ENCODE measurements at places on chromosomes 4 and X.

DNA sequence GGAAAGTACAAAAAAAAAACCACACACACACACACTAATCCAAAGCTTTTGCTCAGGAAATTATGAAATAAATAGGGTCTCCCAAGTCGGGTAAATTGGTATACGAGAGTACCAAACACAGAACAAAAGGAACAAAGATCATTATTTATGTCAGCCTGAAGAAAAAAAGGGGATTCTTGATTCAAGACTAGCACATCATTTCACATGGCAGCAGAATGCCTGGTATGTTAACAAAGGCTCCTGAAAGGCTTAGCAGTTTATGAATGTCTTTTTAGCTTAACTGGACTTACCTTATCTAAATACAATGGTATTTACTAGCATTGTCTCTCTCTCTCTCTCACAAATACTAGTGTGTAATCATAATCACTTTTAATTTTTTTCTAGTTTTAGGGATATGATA is 11.3 kb downstream of the RAP2C start:
- no peak for DNase-seq

- DNase-seq, result no peak
Measured at GRCh38 chrX:10755439-10756334, 135.3 kb upstream of the MID1 start.

DNA sequence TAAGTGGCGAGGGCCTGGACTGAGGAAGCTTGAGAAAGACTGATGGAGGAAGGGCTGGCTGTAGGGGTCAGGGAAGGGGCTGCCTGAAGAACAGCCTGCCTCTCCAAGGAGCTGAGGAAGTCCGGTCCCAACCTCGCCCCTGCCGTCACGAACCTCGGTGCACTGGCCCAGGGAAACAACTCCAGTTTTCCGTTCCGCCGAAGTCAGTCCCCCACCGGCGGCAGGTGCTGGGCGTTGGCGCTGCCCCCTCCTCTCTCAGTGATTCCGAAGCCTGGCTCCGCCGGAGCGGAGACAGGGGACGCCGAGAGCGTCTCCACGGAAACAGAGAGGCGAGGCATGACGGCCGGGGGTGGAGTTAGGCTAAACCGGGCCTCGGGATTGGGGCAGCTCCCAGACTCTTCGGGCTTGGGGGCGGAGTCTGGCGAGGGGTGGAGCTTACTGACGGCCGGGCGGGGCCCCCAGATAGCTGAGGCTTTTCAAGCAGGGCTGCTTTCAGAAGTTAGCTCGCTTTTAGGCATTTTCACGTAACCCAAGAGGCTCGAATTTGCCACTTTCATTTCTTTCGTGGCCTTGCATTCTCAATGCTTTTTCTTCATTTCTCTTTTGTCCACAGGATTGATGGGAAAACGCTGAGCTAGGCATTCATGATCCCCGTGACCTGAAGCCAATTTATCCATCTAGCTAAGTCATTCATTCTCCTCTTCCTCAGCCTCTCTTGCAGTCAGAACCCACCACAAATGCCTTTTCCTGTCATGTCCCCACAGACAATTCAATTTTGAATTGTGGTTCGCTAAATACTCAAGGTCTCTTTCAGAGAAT is at the start of gene TTC29:
TTC29 (minus strand) TSS at position 309 of the 819 bp plus-strand sequence. CDS start 5,969 bp downstream, outside the sequence.
- DNase-seq, result peak; percentile 93

- no peak for DNase-seq
Measured at GRCh38 chr4:177080388-177080787, 229.3 kb upstream of the NEIL3 start.

GRCh38 chr4:1096841-1097240 is 16.5 kb downstream of the RNF212 start:
- DNase-seq, result no peak

GRCh38 chrX:153864101-153864500 is 21.9 kb downstream of the L1CAM start:
- no peak for DNase-seq

GRCh38 chr4:3021627-3022026 is 52.7 kb downstream of the HTT-AS start:
- DNase-seq, result no peak

DNA sequence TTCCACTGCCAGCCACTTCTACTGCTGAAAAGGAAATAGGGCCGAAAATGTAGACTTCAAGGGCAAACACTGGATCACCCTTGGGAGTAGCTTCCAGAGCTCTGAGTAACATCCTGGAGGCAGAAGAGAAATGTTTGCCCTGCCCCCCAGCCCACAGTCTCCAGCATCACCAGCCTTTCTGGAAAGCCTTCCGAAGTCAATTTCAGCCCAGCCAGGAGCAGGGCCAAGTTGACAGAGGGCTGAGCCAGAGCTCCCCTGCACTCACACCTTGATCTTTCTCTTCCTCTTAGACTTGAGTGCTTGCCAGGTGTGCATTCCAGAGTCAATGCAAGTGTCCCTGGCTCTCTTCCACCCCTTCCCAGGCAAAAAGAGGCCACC is 35.2 kb downstream of the SLC25A5 start:
- no peak for DNase-seq

DNA sequence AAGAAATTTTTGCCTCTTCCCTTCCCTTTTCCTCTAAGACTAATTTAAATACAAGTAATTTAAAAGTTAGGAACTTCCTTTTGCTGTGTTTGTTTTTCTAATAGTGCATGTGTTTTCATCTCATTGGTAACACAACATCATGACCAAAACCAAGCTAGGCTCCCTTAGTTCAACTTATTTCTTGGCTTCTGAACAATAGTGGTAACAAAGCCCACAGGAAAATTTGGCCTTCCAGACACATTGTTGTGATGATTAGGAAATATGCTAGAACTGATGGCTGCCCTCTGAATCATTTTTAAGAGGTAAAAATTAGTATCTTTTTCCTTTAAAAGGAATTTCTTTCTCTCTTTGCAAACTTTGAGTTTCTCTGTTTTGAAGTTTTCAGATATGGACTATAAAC is 25.5 kb upstream of the TEC start:
- DNase-seq, result no peak

GRCh38 chrX:65528293-65528692 is 6.3 kb downstream of the LAS1L start:
- no peak for DNase-seq

DNA sequence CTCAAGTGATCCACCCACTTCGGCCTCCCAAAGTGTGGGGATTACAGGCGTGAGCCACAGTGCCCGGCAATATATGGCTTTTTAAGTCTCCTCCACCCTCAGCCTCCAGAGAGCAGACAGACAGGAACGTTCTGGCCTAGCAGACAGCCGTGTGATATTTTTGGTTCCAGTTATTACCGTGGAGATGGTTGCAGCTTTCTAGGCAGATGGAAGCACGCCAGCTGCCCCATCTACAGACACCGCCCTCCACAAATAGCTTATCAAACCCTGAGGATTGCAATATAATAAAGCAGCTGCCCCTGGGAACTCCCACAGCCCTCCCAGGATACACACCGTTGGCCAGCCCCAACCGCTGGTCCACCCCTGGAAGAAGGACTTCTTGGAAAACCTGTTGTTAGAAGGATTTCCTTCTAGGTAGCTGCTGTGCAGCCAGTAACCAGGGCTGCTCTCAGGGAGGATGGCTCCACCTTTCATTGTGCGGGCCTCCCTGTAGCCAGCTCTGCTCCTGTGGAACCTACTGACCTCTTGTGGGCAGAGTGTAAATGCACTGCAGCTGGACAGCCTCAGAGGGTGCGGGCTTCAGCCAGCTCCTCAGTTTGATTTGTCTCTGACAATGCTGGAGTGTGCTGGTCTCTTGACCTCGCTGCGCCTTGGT is 44.0 kb downstream of the SLC25A5 start:
- peak; percentile 18 for DNase-seq

GRCh38 chrX:49860867-49861535 is 18.3 kb upstream of the USP27X start:
- DNase-seq, result no peak

- no peak for DNase-seq
Measured at GRCh38 chr4:42646999-42647541, 9.8 kb downstream of the ATP8A1 start.

GRCh38 chr4:90840828-90841227 is 713.6 kb downstream of the CCSER1 start:
- no peak for DNase-seq

DNA sequence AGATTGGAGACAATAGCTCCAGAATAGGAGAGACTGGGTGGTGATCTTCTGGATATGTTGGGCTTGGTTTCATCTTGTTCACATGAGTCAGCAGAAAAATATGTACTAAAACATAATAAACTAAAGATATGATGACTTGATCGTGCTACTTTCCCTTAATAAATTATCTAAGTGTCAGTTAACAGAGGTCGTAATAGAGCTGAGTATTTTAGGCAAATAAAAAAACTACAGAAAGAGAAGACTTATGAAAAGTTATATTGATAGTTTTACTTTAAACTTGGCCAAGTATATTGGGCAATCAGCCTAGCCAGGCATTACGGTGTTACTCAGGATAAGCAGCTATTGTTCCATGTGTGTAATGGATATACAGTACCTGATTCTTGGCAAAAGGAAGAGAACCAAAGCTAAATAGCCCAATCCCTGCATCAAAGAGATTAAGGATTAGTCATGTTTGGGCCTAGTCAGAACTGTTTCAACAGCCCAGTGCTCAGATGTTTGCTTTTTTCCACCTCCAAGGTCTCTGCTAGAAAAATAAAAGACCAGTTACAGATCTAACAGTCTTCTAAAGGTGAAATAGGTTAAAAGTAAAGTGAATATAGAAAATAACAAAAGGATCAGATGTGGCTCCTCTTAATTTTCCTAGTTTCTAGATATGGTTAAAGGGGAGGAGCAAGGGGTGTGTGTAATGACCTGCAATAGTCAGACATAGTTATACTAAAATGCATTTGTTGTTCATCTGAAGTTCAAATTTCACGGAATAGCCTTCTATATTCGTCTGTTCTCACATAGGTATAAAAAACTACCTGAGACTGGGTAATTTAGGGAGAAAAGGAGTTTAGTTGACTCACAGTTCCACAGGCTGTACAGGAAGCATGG is 262.6 kb downstream of the ADGRL3 start:
- DNase-seq, result no peak

GRCh38 chr4:153495480-153496193 is 29.5 kb downstream of the TMEM131L start:
- DNase-seq, result no peak

DNA sequence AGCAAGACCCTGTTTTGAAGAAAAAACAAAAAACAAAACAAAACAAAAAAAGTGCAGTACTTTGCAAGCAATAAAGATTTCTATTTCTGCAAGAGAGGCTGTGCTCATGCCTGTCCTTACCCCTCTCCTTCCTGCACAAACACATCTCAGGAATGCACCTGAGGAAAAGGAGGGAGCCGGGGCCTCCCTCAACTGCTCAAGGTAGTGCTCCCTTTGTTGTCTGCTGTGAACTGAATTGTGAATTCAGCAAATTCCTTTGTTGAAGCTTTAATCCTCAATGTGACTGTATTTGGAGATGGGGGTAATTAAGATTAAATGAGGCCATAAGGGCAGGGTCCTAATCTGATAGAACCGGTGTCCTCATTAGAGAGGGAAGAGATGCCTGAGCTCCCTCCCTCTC is 13.9 kb downstream of the FTSJ1 start:
- no peak for DNase-seq

DNA sequence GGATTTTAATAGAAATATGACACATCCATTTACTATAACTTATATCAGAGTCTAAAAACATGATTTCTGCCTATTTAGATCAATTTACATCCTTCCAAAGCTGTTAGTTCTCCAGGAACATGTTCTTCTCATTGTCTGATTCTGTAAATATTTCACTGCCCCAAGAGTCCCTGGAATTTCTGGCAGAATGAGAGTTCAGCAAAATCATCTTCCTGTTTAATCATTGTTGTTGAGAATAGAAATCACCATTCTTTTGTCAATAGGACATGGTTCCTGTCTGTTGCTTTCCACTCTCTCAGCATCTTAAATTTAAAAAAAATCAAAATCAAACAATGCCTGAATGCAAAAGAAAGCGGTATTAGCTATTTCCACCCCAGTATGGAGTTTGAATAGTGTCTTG is 172.8 kb upstream of the FRMPD4 start:
- DNase-seq, result no peak

- DNase-seq, result peak; percentile 3
Measured at GRCh38 chr4:101114936-101115372, 232.4 kb downstream of the PPP3CA start.

DNA sequence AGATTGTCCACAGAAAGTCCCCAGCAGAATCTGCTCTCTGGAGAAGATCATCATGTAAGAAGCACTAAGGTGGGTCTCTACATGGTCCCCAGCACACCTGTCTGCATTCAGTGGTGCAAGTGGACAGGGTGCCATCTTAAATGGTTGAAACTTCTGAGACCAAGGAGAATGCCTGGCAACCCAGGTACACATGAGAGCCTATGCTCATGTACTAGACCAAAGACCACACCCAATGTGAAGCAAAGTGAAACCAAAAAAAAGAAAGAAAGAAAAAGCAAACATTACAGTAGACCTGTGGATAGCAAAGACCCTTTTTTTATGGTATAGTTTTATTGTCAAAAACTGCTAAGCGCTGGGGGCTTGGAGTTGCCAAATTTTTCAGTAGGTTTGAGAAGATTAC is 15.0 kb downstream of the CD40LG start:
- no peak for DNase-seq

- no peak for DNase-seq
Measured at GRCh38 chr4:38367642-38368174, 296.3 kb upstream of the KLF3 start.

DNA sequence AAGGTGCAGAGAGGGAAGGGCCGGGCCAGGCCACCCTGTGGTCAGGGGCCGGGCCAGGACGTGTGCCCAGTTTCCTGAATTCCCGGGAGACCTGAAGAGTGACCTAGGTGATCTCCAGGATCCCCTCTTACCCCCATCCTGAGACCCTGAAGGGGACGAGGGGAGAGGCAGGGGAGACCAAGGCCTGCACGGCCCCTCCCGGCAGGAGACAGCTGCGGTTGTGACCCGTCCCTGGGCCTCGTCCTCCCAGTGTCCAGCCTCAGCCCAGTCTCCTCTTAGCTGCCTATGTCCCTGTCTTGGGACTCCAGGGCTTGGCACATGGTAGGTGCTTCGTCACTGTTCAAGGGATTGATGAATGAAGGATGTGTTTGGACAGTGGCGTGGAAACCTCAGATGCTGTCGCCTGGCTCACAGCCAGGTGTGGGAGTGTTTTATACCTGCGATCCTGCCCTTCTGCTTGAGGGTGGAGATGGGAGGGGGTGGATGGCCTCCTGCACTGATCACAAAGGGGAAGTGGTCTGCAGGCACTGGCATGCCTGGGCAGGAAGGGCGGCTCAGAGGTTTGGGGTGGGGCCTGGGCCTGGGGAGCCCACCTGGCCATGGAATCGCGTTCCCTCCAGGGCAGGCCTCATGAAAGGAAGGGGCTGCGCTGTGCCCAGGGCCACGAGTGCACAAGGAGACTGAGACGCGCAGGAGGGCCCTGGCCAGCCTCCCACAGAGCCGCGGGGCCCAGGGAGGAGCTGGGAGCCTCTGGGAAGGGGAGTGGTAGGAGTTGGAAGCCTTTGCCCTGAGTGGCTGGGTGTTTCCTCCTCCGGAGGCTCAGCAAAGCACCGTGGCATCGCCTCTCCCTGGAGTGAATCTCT is 6.9 kb downstream of the SH3TC1 start:
- DNase-seq, result no peak

GRCh38 chr4:174707051-174707676 is 121.9 kb downstream of the GLRA3 start:
- DNase-seq, result no peak
